ENCODE measurements at places on chromosomes 13 and 19. TPM values are rescaled to one million over a fixed set of nuclear protein-coding genes. Genes with fewer than 3 reads are reported as not detected.

DNA sequence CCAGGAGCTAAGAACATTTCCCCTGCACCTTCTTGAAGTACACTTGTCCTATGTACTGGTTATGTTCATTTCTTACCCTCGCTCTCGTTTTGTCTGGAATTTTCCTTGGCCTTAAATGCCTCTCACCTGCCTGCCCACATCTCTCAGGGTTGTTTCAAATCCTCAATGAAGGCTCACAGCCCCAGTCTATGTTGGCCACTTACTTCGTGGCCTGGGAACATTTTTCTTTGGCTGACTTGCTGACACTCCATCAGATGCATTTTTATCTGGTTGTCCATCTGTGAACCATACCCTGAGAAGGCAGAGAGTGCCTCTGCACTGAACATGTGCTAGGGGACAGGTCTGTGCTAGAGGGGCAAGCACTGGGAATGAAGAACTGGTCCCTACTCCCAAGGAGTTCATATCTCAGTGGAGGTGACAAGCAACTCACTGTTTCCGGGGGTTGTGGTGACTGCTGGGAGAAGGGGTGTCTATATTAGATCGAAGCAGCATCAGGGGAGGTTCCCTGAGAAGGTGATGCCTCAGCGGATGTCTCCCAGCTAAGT lies 53.6 kb downstream of the USPL1 start:
- DNase-seq = no peak

DNA sequence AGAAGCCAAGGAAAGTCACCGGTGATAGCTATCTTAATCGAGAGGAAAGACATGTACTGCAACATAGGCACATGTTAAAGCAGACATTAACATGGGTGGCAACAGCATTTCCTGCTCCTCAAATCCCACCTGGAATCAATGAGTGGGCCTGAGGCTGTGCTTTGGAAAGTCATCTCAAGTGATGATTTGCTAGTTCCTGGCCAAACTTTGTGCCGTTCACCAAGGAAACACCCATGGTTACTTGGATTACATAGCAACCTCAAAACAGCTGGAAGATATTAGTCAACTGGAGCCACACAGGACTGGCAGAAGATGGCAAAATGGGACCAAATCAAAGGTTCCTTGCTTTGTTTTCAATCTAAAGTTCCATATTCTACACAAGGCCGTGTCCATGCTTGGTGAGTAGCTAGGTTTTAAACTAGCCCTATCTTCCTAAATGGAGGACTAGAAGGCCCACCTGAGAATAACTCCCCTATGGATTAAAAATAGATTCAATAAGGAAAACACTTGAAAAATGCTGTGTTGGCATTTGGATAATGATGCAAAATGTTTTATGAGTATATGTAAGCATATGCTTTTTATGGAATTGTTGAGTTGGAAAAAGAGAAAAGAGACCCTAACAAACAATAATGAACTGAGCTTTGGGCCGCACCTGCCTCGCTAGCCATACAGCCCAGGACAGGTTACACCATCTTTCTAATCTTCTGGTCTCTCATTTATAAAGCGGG lies 144.5 kb downstream of the RGCC start:
- no peak for DNase-seq

DNA sequence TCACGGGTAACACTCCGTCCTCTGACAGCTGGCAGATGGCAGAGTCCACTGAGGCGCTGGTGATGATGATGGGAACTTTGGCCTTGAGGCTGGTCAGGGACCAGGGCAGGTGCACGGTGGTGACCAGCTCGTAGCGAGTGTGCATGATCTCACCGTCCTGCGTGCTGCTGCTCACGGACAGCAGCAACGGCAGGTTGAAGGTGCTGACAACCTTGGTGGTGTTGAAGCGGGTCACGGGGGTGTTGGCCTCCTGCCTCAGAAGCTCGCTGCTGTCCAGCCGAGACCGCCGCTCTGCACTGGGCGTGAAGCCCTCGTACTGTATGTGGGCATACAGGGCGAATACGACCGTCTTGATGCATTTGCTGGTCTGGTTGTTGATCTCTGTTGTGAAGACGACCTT lies 11.6 kb downstream of the ARRDC5 start:
- no peak for DNase-seq

PRR20C gene
- total RNA-seq = not detected

ZNF563 gene
- 3.7 TPM for total RNA-seq

DNA sequence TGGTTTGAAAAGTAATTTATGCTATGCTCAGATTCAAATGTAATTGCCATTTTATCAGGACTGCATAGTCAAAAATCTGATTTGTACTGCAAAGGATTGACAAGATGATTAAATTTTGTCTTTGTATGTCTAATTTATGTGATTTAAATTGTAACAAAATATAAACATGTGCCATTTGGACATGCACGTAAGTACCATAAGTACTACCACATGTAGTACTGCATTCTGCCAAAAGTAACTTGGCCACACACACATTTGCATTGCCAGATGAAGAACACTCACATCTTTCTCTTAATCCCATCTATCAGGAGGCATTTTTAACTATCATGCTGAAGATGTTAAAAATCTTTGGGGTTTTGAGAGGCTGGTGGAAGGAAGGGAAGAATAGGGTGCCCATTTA lies 133.3 kb downstream of the KLF12 start:
- DNase-seq = no peak

GRCh38 chr13:79684371-79684770 lies 203.4 kb downstream of the NDFIP2 start:
- no peak for DNase-seq

DNA sequence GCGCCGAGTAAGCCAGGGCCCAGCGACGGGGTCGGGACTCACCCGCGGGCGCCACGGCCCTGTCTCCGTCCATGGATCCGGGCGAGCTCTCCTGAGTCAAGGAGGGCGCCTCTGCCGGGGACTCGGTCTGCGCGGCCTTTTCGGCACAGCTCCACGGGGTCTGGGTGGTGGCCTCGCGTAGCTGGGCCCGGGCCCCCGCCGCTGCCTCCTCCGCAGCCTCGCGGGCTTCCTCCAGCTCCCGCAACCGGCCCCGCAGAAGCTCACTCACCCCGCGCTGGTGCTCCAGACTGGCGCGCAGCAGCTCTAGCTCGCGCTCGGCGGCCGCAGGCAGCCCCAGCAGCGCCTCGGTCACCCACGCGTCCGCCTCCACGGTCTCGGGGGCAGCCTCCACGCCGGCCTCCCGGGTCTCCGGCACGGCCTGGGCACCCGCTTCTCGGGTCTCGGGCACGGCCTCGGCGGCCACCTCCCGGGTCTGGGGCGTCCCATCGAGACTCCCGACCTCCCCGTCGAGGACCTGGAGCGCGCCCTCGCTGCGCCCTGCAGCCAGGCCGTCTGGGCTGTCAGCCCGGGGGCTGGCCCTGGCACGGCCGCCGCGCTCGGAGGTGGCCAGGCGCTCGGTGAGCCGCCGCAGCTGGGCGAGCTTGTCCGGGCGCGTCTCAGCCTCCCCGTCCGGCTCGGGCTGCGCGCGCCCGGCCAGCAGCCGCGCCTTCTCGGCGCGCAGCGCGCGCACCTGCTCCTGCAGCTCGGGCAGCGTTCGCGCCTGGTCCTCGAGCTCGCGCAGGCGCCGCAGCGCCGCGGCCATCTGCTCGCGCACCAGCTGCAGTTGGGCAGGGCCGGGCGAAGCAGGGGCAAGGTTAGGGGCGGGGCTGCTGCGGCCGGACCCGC lies 8.4 kb downstream of the KANK3 start:
- DNase-seq = no peak

DNA sequence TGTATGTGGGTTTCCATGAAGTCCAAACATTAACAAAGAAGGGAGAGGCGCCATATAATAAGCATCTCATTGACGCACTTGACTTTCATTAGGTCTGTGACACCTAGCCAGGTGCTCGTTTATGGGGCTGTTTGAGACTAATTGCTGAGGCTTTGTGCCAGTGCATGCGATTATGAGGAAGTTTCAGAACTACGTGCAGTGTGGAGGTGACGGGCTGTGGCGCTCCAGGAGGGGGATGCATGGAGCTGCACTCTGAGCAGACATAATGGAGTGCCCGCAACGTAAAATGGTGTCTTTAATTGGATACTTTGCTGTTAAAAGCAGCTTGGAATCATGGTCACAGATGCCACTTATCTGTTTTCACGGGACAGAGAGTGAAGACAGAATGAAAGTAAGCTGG lies 223.2 kb downstream of the FGF9 start:
- DNase-seq = no peak

PSG1 gene
- not detected for total RNA-seq

GRCh38 chr13:99738626-99739025 lies 232.9 kb downstream of the ZIC5 start:
- DNase-seq = no peak

GRCh38 chr19:29526730-29527499 lies 1.1 kb downstream of the VSTM2B start:
- no peak for DNase-seq

GRCh38 chr19:5048091-5048726 lies 79.3 kb downstream of the KDM4B start:
- peak; percentile 66 for DNase-seq

- no peak for DNase-seq
These were observed 12.8 kb downstream of the CIB3 start for GRCh38 chr19:16160445-16160942.

DNA sequence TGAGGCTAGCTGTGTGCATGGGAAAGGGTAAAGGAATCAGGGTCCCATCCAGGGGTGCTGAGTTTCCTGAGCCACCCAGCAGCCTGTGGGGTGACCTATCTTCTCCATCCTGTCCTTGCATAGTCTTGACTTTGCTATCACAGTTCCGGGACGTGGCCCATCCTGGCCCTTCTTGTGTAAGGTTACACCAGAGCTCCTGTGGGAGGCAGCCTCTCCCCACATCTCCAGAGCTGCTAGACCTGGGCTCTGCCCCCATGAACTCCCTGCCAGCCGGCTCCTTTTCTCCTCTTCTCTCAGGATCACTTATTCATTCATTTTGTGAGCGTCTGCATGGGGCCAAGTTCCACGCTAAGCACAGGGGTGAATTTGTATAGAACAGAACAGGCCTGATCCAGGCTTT lies 238.9 kb downstream of the TSHZ3 start:
- no peak for DNase-seq

CPT1C gene
- 0.51 TPM for total RNA-seq

EPS8L1 gene
- total RNA-seq = 1.0 TPM

DHRS12 gene
- 14.1 TPM for total RNA-seq

CYP2B6 gene
- total RNA-seq = not detected
